ENCODE measurements at places on chromosomes 12 and 14.

GRCh38 chr12:106332536-106332935 is 25.0 kb upstream of the POLR3B start:
- DNase-seq, result no peak

DNA sequence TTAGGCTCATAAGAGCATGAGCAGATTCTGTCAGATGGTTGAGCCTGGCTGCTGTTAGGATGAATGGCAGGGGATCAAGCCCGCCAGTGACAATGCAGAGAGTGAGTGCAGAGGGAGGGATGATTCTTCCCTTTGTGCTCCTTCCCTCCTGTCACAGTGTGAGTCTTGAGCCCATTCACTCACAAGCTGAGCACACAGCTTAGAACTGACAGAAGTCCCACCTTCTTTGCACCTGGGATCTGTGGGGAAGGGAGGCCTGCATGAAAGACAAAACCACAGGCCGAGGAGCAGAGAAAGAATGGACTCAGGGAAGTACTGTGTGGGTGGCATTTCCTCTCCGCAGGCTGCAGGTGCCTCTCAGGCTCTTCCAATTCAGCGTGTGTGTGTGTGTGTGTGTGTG is 160.6 kb downstream of the KCNA5 start:
- no peak for DNase-seq

GRCh38 chr12:71691504-71692129 is 5.7 kb downstream of the TMEM19 start:
- DNase-seq, result no peak

- DNase-seq, result no peak
Observed at GRCh38 chr12:107522692-107523477, 162.7 kb upstream of the PWP1 start.

DNA sequence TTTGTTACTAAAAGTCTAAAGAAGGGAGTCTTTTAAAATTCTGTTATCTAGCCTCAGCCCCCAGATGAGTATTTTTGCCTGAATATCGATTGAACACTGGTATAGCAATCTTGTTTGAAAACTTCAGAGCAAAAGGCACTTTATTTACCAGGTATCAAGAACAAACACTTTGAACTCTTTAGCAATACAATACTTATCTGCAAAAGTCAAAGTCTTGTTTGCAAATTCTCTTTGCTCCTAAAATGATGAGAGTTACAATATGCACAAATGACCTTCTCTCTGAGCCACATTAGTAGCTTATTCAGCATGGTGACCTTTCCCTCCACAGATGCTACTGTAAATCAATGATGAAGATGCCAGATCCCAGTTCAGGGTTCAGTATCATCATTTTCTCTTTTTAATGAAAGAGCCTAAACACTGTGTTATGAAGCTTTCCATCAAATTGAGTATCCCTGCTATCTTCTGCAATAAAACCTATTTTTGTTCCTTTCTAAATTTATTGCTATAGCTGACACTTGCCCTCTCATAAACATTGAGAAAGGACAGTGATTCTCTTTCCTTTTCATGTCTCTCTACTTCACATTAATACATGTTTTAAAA is 752.7 kb upstream of the MGAT4C start:
- DNase-seq, result no peak

DNA sequence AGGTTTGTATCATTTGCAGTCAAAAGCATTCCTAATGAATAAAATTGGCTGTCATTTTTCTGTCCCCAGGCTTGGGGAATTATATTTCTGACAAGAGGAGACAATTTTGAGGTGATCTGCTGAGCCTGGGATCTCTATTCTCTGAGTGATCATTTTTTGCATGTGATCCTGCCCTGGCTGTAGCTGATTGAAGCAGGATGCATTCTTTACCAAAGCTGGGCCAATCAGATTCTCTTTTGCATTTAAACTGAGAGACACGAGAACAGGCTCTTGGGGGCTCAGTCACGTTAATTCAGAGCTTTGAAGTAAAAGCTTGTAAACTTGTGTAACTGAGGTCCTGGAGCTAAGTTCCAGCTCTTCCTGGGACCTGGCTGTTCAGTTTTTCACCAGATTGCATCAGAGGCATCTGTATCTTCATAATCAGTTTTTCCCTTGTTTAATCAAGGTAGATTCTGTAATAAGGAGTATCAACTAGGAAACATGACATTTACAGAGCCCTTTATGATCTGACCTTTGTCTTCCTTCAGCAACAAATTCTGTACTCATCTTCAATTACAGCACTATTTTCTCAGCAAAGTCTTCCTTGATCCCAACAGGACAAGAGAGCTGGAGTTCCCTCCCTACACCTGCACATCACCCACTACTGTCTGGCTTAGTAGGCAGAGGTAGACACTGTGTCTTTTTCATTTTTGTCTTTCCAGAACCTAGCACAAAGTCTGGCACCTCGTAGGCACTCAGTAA is 35.0 kb upstream of the MANSC4 start:
- no peak for DNase-seq

DNA sequence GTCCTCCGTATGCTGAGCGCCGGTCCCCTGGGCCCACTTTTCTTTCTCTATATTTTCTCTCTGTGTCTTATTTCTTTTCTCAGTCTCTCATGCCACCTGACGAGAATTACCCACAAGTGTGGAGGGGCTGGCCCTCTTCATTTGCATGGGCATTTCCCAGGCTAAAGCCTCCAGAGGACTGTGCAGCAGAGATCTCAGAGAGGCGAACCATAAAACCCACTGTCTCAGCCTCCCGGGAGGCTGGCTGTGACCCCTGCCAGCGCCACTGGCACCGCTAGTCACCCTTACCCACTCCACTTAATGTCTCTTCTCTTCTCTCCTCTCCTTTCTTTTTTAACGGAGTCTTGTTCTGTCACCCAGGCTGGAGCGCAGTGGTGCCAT is 7.1 kb upstream of the SERPINA9 start:
- DNase-seq, result no peak

GRCh38 chr12:106387848-106388377 is 30.4 kb downstream of the POLR3B start:
- no peak for DNase-seq

- no peak for DNase-seq
Observed at GRCh38 chr14:24240110-24240918, 2.1 kb downstream of the TINF2 start.

GRCh38 chr14:75204116-75204515 is 27.7 kb upstream of the TMED10 start:
- no peak for DNase-seq

DNA sequence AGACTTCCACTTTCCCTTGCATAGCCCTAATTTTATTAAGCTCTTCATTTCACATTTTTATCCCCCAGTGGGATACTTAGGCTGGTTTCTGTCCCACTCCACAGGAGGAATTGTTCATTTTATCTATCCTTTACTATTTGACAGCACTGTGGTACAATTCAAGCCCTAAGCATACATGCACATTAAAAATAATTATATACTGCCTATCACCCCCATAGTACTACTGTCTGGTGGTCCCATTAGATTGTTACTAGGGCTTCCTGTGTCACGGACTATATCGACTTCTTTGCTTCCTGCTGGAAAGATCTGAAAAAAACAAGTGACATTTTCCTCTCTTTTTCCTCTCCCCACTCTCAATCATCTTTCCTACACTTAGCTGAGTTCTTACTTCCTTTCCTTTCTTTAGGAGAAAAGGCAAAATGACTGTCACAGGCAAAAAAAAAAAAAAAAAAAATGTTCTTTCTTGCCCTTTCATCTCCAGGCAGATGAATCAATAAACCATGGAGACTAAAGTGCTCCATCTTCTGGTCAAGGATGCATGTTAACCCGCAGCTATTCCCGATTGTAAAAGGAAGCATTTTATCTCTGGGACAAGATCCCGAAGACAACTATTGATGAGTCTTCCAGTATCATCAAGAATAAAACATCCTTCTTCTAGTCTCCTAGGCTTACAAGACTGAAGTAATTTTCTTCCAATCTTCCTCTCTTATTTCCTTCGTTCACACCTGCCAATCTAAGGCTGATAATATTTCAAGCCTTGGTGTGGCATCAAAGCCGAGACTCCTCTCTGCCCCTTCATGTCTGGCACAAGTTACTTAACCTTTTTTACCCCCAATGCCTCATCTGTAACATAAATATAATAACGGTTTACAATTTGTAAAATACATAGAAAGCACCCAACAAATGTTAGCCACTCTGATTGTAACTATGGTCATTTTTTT is 94.4 kb upstream of the PLEKHG7 start:
- DNase-seq, result no peak

- no peak for DNase-seq
Observed at GRCh38 chr12:76555231-76555767, 4.3 kb downstream of the OSBPL8 start.

DNA sequence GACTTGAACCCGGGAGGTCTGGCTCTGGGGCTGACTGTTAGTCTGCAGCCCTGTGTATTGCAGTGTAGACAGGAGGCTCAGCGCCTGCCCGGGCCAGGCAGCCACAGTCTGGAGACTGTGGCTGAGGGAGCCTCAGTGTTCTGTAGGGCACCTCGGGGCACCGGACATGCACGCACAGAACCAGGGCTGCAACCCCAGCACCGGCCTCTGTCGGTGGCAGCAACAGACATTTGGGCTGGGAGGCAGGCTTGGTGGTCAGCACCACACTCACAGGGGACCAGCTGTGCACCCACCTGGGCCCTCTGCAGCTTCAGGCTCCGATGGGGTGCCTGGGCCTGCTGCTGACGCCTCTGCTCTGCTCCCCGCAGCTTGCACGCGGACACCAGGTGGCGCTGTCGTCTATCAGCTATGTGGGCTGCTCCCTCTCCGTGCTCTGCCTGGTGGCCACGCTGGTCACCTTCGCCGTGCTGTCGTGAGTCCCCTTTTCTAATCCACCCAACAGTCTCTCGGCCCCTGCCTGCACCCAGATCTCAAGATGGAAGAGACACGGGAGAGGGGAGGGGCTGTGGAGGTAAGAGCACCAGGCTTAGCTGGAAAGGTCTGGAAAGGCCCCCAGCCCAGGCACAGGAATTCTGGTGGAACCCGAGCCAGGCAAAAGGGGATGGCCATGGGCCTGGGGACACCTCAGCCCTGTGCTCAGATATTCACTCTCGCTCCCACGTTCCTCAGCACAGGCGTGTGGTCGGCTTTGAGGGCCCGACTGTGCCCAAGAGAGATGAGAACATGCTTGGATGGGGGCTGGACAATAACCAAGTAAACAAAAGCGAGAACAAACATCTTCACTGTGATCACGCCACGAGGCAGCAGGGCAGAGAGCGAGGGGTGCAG is 151.0 kb downstream of the ADGRD1 start:
- peak; percentile 87 for DNase-seq

GRCh38 chr12:63083046-63083445 is 68.0 kb downstream of the AVPR1A start:
- DNase-seq, result no peak

DNA sequence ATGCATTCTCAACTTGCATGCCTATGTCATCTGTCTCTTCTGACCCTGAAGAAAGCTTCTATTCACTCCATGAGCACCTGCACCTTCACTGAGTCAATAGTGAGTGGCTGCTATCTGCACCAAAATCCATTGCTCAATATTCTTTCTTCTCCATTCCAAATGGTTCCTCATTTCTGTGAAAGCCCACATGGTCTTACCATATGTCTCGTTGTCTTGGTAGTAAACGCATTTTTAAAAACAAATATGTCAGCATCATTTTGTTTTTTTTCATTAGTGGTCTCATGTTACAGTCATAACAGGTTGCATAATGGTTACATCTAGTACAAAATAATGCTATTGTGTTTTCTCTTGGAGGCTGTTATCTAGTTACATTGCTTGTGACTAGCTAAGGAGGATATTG is 106.9 kb upstream of the CPM start:
- DNase-seq, result no peak

GRCh38 chr14:34252227-34252626 is 209.8 kb downstream of the SPTSSA start:
- DNase-seq, result no peak

DNA sequence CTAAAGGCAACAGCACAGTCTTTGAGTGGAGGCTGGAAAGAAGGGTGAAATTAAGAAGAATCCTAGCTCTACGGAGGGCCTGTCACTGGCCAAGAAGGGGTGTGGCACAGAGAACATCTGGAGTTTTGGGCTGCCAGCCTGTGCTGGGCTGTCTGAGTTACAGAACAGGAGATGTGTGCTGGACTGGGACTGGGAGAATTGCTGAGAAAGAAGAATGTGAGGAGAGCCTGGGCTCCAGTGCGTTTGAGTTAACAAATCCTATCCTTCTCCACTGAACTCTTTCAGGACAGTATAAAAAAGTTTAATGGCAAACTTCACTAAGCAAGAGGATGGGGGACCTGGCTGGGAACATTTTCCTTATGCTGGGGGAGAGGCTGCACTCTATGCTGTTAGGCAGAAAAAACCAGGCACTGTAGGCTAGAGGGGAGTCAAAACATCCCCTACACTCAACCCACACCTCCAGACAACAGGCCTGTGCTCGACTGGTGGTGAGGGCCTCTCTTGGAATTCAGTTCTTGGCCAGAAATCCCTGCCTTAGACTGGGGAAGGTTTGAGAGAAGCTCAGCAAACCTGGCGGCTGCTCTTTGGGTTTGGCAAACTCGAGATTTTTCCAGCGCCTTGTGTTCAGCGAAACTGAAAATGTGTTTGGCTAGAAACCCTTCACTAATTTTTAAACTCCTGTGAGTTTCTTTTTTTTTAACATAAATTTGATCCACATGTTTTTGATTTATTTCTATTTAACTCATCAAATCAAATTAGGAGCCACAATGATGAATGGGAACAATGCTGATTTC is 217.3 kb downstream of the MON2 start:
- no peak for DNase-seq

DNA sequence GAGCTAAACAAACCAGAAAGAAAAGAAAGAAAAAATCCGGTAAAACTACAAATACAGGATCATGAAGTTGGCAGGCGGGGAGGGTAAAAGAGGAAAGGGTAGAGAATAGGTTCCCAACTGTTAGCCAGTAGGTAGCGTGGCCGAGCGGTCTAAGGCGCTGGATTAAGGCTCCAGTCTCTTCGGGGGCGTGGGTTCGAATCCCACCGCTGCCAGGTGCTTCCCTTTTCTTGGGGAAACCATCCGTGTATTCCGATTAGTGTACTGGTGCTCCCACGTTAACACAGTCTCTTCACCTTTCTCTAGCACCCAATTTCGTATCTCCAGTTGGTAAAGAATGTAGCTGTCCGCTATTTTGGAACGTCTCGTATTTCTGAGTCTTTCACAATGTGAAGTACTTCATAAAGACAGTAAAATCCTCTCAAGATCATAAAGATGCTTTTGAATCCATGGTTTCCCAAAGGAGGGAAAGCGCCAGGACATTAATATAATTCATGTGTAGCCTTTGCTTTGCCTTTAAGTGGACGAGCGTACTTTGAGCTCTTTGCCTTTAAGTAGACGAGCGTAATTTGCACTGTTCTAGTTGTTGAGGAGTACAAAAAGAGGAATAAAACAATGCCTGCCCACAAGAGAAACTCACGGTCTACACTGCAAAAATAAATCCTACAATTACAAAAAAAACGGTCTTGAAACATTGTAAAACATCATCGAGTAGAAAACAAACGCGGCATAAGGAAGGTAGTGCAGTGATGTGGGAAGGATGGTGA is 19.0 kb upstream of the RNASE12 start:
- DNase-seq, result peak; percentile 61

DNA sequence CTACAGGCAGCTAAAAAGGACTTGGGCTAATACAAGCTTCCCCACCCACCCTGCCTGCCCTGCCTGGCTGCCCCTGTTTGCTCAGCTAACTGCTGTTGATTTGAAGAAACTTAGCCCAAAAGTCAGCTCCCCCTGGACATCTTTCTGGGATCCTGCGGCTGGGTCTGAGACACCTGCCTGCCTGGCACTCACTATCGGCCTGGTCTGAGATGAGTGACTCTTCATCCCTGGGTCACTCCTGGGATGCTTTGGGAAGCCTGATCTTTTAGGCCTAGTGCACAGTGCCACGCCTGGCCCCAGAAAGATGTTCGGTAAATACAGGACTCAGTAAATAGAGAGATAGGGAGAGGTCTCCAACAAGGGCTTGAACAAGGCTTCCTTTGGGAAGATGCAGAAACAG is 211.3 kb upstream of the DIO3 start:
- no peak for DNase-seq

GRCh38 chr14:21120686-21121085 is 19.8 kb downstream of the TMEM253 start:
- DNase-seq, result no peak

Data from activated CD8-positive, alpha-beta memory T cell treated with anti-CD3 and anti-CD28 coated beads for 48 hours (primary cell).